ENCODE measurements at places on chromosomes 3 and 15. TPM values are rescaled to one million over a fixed set of nuclear protein-coding genes. Genes with fewer than 3 reads are reported as not detected.

DNA sequence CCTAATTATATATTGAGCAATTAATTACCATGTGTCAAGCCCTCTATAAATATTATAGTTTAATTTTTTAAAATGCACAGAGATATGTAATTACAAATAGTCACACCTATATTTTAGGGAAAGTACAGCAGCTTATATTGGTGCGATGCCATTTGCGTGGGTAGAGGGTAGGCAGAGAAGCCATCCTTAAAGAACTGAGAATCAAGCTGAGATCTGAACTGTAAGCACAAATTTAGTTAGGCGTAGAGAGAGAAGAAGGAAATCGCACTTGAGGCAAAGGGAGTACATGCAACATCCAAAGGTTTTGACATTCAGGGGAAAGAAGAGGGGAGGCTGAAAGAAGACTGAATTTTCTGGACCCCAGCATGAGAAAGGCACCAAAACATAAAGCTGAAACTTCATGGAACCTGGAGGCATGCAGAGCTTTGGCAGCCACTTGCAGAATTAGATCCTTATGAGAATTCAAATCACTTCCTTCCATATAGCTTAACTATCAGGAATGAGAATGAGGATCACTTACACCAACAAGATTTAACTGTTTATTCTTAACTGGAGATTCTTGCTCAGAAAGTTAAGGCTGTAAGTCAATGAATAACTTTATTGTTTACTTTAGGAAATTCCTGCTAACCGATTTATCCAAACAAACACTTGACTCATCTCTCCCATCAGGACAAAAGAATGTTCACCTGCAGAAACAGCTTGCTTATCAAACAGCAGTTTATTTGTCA is 114.3 kb downstream of the TGFBR2 start:
- no peak for DNase-seq

GRCh38 chr3:186679151-186679550 is 13.3 kb downstream of the HRG start:
- DNase-seq = no peak

- no peak for DNase-seq
Measured at GRCh38 chr3:113222451-113223086, 11.2 kb downstream of the BOC start.

Gene NMNAT3
- polyA plus RNA-seq = 28.1 TPM

Gene GABRR3
- not detected for polyA plus RNA-seq

- DNase-seq = no peak
Measured at GRCh38 chr3:121155028-121155427, 247.0 kb downstream of the STXBP5L start.

Gene WDR53
- polyA plus RNA-seq = 9.8 TPM

DNA sequence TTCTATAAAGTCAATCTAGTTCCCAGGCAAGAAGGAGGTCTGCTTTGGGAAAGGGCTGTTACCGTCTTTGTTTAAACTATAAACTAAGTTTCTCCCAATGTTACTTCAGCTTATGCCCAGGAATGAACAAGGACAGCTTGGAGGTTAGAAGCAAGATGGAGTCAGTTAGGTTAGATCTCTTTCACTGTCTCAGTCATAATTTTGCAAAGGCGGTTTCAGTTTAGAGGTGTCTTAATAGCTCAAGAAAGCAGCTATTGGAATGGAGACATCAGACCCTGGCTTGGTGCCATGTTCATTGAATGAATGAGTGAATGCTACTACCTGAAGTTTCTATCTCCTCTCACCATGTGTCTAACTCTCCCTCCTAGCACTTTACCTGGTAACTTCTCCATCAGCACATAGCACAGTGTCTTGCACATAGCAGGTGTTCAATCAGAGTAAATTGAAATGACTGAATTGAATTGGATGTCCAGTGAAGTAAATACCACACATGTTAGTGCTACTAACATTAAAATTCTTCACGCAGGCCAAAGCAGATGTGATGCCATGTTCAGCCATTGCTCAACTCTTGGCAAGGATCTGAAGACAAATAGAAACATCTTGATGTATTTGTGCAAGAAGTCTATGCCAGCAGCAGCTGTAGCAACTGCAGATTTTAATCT is 28.2 kb downstream of the CLEC3B start:
- DNase-seq = no peak

DNA sequence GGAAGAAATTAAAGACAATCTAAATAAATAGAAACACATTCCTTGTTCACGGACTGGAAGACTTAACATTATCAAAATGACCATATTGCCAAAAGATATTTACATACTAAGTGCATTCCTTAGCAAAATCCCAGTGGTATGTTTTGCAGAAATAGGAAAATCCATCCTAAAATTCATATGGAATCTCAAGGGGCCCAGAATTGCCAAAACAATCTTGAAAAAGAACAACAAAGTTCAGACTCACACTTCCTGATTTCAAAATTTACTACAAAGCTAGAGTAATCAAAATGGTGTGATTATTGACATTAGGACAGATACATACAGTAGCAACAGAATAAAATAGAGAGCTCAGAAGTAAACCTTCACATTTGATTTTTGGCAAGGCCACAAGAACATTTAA is 515.5 kb downstream of the OCA2 start:
- no peak for DNase-seq

DNA sequence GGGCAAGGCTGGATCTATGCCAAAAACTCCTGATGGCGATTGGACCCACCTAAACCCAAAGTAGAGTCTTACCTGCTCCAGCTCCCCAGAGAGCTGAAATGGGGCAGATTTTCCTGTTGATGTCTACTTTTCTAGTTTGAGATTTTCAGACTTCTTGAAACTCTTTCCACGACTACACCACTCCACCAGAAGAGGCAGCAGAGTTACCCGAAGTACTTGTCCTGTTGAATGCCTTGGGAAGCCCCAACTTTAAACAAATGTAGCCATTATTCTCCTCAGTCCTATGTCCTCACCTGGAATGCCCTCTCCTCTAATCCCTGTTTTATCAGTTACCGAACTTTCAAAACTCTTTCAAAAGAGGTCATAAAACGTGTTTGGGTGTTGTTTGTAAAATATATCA is 843.8 kb downstream of the VGLL3 start:
- DNase-seq = no peak

Gene IQCF5
- not detected for polyA plus RNA-seq

Gene LIPC
- polyA plus RNA-seq = 0.63 TPM

DNA sequence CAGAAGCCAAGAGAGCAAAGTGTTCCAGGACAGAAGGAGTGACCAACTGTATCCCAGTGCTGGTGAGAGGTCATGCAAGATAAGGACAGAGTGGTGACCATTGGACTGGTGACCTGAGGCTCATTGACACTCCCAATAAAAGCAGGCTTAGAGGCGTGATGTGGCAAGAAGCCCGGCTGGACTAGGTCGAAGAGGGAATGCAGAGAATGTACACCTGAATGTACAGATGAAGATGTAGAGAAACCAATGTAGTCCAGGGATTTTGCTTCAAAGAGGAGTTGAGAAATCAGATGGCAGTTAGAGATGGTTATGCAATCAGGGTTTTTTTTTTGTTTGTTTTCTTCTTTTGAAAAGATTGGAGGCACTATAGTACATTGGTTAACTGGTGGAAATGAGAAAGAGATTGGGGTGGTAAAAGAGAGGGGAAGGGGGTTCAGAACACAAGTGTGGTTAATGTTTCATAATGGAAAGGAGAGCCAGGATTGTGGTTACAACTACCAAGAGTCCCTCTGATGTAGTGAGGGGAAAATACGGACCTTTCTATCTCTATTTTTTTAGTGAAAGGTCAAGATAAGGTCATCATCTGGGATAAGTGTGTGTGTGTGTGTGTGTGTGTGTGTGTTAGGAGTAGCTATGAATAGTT is 23.3 kb downstream of the ST3GAL6 start:
- no peak for DNase-seq

Gene ANKUB1
- polyA plus RNA-seq = not detected

DNA sequence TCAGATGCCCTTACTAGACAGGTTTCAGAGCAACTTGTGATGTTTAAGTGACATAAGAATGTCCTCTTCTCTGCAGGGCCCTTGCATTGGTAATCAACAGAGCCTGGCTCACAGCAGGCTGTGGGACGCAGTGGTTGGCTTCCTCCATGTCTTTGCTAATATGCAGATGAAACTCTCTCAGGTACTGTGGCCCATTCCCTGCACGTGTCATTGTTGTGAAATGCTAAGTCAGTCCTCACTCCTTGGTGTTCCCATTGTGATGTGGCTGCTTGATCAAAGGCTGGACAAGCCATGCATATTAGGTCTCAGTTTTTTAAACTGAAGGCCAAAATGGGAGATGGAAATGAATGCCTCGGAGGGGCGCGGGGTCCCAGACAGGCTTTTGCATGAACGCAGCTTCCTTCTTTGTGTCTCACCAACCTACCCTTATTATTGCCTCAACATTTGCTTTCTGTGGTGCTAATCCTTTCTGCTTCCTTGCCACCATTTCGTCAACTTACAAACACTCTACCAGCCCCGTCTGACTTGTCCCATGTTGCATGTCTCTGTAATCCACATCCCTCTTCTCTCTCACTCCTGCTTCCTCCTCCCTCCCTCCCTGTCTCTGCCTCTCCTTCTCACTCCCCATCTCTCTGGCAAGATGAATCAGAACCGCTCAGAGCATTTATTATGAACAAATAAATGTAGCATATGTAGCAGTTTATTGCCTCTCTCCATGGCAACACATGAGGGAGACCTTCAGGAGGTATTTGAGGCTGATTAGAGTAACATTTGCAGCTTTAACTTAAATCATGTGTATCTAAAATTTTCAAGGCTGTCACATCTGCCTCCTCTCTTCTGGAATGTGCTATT is 133.2 kb upstream of the CHRM5 start:
- peak; percentile 17 for DNase-seq

Gene UBAP1L
- 1.1 TPM for polyA plus RNA-seq

Gene CLSTN2
- polyA plus RNA-seq = 34.1 TPM

Gene SLC9C1
- polyA plus RNA-seq = not detected

DNA sequence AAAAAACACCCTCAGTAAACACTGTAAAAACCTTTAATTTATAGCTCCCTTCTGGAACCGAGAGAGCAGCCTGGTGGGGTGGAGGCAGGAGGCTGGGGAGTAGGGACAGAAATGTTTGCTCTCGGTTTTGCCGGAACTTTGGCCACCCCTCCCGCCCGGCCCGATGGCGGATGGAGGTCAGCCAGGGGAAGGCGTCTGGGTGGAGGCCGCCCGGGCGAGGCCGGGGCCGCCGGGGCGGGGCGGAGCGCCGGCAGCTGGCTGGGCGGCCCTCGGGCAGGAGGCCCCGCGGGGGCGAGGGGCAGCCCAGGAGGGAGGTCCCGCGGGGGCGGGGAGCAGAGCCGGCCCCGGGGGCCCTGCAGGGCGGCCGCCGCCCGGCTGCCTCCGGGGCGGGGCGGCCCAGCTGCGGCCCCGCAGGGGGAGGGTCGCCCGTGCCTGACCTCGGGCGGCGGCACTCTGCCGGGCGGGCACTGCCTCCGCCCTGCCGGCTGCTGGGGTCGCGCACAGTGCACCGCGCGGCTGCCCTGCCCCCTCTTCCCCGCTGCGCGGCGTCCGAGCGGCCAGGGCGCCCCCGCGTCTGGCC is 829 bp upstream of the SKIL start:
- DNase-seq = no peak

GRCh38 chr3:122458992-122459391 is 43.1 kb upstream of the WDR5B start:
- peak; percentile 63 for DNase-seq

Gene TJP1
- 27.9 TPM for polyA plus RNA-seq

Gene GOLGA8T
- polyA plus RNA-seq = not detected

DNA sequence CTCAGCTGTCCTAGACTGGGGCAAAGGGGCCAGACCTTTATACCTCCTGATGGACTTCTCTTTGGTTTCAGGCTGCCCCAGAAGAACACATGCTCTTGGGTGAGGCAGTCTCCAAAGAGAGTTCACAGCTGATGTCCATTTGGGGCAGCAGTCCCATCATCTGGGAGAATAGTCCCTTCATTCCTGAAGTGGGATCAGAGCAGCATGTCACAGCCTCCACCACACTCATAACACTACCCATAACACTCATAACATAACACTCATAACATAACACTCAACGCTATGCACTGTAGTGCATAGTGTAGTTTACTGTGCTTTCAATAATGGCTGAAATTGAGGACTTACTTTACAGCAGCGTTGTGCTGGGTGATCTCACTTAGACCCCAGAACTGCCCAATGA is 36.7 kb upstream of the PLCL2 start:
- DNase-seq = no peak

Gene SNX22
- polyA plus RNA-seq = 13.4 TPM

Gene ACKR4
- polyA plus RNA-seq = not detected

DNA sequence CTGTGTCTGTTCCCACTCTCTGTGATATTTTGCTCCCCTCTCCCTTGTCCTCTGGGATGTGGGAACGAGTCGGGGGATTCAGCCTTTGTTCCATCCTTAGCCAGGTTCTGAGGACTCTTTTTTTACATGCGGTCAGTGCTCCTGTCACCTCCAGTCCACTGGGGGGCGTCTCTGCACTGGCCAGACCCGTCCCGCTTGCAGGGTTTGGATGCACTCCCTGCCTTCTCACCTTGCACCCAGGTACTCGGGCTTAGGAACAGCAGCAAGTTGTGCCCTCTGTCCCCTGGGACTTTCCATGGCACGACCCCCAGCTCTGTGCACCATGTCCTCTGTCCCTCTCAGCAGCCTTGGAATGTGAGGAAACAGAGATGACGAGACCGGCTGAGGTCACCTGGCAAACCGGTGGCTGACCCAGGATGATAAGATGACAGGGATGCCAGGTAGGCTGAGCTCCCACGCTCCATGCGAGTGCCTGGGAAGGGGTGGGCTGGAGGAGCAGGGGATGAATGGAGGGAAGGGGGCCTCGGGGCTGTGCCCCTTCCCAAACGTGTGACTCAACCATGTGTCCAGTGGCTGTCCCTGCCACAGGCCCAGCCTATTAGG is 27.3 kb upstream of the FGD5 start:
- DNase-seq = peak; percentile 74

Gene CYP11A1
- 1.1 TPM for polyA plus RNA-seq

GRCh38 chr3:32383136-32383711 is 8.4 kb upstream of the CMTM7 start:
- no peak for DNase-seq

GRCh38 chr3:175226444-175226843 is 367.3 kb downstream of the NAALADL2 start:
- DNase-seq = no peak

DNA sequence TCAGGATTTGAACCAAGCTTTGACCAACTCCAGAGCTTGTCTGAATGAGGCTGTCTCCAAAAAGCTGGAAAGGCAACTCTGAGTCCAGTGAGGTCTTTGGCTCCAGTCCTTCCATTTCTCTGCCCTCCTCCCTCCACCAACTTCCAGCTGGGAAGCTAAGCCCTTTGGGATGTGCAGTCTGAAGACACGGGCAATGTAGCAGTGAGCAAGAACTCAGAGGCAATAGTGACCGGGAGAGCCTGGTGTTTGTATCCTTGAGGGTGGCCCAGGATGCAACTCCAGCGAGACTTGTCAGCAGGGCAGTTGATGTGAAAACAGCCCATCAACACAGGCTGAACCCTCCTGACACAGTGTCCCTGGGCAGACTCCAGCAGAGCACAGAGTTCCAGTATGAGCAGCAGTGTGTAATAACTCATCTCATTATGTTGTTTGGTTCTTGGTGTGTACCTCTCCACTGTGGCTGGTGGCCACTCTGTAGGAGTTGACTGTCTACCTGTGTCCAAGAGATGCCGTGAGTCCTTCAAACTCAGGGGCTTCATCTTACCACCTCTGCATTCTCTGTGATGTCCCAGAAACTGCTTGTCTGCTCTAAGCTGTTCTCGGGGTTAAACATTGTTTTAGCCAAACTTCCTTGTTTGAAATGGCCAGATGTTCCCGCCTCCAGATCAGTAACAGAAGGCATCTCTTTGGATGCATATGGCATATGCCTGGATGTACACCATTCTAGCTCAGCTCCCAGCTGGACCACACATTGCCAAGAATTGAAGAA is 6.6 kb downstream of the CDCP1 start:
- no peak for DNase-seq

All from brain (organoid and tissue), 16 donors.